ENCODE measurements at places on chromosomes 3 and 15.

DNA sequence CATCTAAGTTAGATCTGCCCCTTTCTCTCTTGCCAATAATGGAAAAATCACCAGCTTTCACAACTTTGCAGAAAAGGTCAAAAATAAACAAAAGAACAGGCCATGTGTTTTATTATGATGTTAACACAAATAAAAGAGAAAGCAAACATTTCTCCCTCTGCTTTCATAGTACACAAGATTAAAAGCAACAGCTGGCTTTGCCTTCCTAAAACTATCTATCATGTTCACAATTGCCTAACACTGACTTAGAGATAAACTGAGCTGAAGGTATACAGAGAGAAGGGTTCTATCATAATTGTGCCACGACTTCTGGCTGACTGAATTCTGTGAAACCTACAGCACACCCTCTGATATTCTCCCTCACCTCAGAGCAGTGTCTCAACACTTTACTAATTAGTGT lies 29.4 kb downstream of the AADAC start:
- no peak for DNase-seq

DNA sequence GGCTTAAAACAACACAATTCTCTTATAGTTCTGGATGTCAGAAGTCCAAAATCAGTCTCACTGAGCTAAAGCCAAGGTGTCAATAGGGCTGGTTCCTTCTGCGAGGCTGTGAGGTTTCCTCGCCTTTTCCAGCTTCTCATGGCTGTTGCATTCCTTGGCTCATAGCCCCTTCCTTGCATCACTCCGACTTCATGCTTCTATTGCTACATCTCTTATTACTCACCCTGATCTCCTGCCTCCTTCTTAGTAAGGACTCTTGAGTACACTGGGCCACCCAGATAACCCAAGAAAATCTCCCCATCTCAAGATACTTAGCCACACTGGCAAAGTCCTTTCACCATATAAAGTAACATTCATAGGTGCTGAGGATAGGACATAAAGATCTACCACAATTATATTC lies 193.9 kb downstream of the ADAMTS17 start:
- DNase-seq, result no peak

- no peak for DNase-seq
Observed at GRCh38 chr3:188283347-188283746, 129.4 kb downstream of the LPP start.

GRCh38 chr3:112074616-112075497 lies 11.3 kb upstream of the C3orf52 start:
- DNase-seq, result no peak

DNA sequence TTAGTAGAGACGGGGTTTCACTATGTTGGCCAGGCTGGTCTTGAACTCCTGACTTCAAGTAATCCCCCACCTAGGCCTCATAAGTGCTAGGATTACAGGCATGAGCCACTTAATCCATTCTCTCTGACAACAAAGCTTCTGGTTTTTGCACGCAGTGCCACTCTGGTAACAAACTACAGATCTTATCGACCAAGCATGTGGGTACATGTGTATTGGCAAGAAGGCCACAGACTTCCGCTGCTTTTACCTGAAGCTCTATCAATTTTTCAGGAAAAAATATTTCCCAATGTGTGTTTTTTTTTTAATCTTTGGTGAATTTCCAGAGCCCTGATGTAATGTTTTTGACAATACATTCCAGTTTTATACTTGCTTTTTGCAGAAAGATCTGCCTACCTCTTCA lies 182.5 kb downstream of the PCCB start:
- DNase-seq, result no peak

GRCh38 chr3:19881036-19881435 lies 53.0 kb downstream of the EFHB start:
- DNase-seq, result no peak

DNA sequence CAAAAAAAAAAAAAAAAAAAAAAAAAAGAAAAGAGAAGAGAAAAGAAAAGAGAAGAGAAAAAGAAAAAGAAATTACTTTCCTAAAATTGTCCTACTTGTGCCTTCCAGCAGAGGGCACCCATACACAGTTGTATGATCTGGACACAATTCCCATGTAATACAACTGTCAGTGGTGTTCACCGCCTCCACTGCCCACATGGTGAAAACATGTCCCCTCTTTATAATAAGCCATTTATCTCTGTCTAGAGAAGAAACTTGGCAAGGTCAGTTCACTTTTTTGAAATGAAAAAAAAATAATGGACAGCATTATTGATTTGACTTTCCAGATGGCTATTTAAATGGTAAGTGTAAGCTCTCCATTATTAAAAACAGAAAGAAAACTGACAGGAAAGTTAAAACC lies 459.4 kb downstream of the GBE1 start:
- peak; percentile 54 for DNase-seq

- DNase-seq, result no peak
Observed at GRCh38 chr3:126464093-126464492, 11.6 kb downstream of the ZXDC start.

- DNase-seq, result no peak
Observed at GRCh38 chr3:50749822-50750221, 75.1 kb downstream of the DOCK3 start.

- DNase-seq, result no peak
Observed at GRCh38 chr3:149018247-149018646, 26.9 kb downstream of the GYG1 start.

- DNase-seq, result no peak
Observed at GRCh38 chr3:160447544-160447943, 2.0 kb downstream of the TRIM59 start.

- DNase-seq, result no peak
Observed at GRCh38 chr3:13135811-13136321, 62.6 kb upstream of the IQSEC1 start.

DNA sequence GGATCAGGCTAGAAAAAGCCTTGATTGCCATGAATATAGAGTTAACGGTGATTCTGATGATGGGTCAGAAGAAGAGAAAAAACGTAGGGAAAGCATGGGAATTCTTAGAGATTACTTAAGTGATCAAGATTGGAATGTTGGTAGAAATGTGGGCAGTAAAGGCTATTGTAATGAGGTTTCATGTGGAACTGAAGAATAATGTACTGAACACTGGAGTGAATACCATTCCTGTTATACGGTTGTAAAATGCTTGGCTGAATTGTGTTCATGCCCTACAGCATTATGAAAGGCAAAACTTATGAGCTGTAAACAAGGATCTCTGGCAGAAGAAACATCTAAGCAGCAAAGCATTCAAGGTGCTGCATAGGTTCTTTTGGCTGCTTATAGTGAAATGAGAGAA lies 414.1 kb upstream of the CBLB start:
- no peak for DNase-seq

GRCh38 chr15:77831986-77832385 lies 199.3 kb upstream of the LINGO1 start:
- no peak for DNase-seq

- DNase-seq, result no peak
Observed at GRCh38 chr3:39137991-39138803, 15.2 kb downstream of the CSRNP1 start.

DNA sequence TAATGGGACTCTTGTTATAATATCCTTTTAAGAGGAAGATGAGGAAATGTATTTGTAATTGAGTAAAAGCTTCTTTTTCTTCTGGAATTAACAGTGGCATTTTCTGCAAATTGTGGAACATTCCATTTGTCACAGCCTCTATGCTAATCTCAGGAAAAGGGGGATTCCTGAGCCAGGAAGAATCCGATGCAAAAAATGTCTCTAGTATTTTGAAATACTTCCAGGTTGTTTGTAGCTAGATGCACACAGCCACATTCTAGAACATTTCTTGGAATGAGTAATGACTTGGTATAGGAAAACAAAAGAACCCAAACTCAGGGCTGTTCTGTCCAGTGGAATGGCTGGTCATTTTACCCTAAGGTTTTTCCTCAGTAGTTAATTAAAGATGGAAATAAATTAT lies 98.5 kb upstream of the SLC2A2 start:
- no peak for DNase-seq

- DNase-seq, result no peak
Observed at GRCh38 chr3:173932624-173933023, 535.1 kb downstream of the NLGN1 start.

- no peak for DNase-seq
Observed at GRCh38 chr3:179958143-179958542, 78.6 kb downstream of the PEX5L start.

GRCh38 chr3:30418443-30418842 lies 188.0 kb upstream of the TGFBR2 start:
- no peak for DNase-seq

DNA sequence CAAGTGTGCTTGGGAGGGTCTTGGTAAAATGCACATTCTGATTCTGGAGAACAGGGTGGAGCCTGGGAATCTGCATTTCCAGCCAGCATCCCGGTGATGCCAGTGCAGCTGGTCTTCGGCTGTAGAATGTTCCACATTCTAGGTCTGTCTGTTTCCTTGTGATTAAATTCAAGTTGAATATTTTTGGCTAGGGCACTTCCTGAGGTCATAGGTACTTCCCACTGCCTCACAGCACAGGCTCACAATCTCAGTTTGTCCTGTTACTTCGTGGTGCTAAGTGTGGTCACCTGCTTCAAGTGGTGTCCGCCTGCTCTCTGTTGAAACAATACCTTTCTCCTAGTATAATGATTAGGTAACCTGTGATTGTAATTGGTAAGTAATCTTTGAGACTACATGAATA lies 40.1 kb downstream of the FLNB start:
- DNase-seq, result no peak

DNA sequence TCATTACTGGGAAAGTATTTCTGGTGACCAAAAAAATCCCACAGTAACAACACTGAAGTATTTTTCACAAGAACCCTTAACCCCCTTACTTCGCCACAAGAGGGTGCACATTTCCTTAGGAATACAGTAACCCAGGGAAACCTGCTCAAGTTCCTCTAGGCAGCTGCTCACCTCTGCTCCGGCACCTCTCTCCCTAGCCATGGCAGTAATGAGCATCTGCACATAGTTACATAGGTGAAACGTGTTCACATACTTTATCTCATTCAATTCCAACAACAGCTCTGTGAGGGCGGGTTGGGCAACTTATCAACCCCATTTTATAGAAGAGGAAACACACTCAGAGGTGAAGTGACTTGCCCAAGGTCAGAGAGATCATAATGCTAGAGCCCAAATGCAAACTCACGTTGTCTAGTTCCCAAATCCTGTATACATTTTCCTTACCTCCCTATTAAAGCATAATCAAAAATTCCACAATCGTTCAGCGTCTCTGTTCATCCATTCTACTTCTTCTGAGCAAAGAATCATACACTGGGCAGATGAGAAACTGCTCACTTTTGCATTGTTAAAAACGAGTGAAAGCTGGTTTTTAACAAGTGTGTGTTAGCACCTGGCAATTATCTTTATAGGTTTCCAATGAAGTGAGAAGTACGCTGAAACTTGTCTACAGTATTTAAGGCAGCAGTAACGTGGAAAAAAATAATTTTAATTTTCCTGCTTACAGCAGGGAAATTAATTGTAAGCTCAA lies 90.7 kb downstream of the IGF2BP2 start:
- DNase-seq, result peak; percentile 53

- DNase-seq, result no peak
Observed at GRCh38 chr3:184218814-184219213, 10.6 kb upstream of the VWA5B2 start.

DNA sequence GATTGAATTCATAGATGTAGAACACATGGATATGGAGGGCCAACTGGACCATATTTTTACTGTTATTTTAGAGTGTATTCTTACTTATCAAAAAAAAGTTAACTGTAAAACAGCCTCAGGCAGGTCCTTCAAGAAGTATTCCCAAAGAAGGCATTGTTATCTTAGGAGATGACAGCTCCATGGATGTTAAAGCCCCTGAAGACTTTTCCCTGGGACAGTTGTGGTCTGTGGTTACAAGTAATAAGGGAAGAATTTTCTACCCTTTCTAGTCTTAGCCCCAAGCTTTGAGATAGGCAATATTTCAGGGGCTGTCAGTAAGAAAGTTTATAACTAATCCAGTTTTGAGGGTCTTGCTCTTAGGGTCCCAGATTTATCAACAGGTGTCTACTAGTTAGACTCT lies 62.5 kb downstream of the LRRC49 start:
- DNase-seq, result no peak

- DNase-seq, result no peak
Observed at GRCh38 chr3:191987831-191988350, 526.9 kb downstream of the PYDC2 start.

DNA sequence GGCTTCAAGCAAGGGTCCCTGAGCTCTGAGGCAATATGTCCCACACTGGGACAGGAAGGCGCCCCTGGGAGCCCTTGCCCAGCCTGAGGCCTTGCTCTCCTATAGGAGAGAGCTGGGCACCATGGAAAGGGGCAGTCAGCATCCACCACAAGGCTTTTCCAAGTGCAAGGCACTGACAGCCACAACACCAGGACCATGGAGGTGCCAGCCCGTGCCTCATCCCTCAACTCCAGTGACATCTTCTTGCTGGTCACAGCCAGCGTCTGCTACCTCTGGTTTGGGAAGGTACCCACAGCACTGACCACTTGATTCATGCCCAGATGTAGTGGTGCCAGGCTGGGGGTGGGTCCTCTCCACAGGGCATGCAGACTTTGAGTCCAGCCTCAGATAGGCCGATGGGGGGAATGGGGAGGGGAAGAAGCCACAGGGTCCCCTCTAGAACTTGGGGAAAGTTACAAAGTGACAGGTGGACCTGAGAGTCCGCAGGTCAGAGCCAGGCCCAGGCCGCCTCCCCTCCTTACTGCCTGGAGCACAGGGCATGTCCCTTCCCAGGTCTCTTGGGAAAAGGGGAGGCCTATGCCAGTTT lies 11.8 kb downstream of the VILL start:
- DNase-seq, result no peak

GRCh38 chr15:69131362-69132220 lies 28.8 kb upstream of the GLCE start:
- DNase-seq, result no peak

DNA sequence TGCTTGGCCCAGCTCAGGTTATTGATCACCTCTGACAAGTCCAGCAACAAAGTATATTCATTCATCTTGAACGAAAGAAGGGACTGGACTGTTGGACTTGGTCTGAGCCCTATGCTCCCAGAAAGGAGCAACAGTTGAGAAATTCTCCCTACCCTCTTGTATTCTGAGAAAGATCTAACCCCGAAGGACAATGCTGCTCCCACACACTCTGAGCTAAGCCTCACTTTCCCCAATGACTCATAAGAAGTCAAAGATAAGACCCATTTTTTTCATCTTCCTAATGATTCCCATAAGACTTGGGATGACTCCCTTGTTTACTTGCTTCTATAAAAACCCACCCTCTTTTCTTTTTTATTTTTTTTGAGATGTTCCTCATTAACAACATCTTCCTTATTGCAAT lies 549.4 kb upstream of the MDFIC2 start:
- DNase-seq, result no peak

DNA sequence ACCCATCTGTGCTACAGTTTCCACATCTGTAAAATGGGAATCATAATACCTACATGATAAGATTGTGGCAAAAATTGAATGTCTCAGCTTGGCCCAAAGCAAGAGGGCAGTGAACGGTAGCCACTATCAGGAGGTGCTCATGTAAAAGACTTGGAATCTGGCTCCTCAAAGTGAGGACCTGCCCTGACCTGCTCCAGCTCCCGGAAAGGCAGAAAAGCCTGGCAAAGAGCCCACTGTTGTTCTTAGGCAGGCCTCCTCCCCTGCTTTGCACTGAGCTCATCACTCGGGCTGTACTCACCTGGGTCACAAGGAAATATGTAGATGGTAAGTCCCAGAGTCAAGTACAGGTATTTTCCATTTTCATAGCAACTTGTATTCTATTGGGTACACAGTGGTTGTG lies 250.7 kb upstream of the TBL1XR1 start:
- no peak for DNase-seq

- DNase-seq, result no peak
Observed at GRCh38 chr3:36957862-36958686, 13.2 kb upstream of the TRANK1 start.

All from cerebellum (tissue), 4 donors.